ENCODE measurements at places on chromosomes 3 and 15. TPM values are rescaled to one million over a fixed set of nuclear protein-coding genes. Genes with fewer than 3 reads are reported as not detected.

DNA sequence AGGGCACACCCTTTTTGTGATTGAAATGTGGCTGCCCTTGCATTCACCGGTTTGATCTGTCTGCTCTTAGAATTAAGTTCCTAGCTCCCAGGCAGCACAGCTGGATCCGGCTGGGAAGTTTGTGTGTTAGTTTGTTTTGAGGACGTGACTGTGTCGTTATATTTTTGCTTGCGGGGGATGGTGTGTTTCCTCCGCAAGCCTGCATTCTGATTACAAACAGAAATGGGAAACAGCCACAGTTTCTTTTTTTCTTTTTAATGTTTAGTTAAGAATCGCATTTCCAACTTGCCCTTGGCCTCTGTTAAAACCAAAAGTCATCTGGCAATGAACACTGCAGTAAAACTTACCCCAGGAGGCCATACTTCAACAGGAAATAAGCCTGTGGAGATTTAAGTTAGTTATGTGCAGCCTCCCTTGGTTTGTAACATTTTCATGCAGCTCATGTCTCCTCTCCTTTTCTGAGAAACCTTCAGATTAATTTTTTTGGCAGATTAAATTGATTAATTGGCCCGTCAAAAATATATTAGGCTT is 888 bp downstream of the TMOD3 start:
- peak; percentile 32 for DNase-seq

The LRRK1 gene
- 0.80 TPM for total RNA-seq

DNA sequence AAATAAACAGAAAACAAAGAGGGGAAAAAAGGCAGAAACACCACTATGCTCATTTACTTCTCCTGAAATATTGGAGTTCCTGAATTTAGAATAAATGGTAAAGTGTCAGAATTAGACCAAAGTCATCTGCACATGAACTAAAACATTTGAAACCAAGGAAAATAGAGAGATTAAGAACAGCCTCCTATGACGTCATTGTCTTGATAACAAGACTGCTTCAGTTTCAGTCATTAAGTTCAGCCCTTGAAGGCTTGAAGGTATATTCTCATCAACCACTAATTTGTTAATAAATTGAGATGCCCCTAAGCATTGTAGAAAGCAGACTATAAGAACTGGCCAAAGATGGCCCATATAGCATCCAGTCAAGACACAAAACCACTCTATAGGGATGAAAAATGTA is 2.5 kb downstream of the SUMF1 start:
- no peak for DNase-seq

DNA sequence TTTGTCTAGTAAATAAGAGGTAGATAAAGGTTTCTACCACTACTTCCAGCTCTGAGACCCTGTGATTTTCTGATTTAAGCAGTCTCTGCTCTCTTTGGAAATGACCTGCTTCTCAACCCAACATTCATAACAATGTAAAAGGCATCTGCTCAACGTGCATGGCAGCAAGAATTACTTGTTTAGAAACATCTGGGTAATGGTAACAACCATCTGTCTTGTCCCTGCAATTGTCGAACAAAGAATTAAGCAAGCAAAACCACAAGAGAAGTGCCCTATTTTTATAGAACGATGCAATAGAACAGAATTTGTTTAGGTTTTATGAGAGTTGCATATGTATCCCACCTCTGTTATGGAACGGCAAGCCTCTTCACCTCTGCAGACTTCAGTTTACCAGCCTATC is 7.1 kb upstream of the FSIP1 start:
- no peak for DNase-seq

GRCh38 chr3:66355394-66355793 is 134.6 kb downstream of the SLC25A26 start:
- no peak for DNase-seq

DNA sequence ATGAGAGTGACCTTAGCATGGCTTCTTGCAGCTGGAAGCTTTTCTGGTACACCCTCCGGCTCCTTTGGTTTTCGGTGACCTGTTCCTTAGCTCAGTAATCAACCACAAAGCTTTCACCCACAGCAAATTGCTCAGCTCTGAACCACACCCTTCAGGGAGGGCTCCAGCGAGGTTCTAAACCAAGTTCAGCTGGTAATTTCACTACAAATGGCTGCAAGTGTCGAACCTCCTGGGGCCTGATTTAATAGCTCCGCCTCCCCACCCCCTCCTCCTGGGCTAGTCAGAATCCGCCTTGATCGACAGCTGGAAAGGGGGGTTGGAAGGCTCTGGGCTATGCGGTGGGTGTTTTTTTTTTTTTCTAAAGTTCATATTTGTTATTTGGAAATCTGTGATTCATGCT is 150.9 kb upstream of the MCTP2 start:
- no peak for DNase-seq

DNA sequence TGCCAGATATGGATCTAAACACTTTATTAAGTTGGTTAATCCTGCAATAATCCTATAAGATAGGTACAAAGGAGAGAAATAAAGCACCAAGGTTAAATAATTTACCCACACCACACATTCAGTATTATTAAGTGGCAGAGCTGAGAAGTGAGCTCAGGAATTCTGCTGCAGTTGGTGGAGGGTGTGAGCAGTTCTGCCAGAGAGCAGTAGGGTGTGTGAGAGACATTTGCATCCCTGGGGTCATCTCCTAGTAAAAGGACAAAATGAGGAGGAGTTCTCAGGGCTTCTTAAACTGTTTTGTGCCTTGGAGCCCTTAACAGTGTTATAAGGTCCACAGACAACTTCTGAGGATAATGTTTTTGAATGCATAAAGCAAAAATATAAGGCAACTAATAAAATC is 484.5 kb downstream of the TAFA4 start:
- no peak for DNase-seq

The OR5K1 gene
- total RNA-seq = not detected

All from SK-MEL-5 (cell line).